ENCODE measurements at places on chromosomes 11 and 22.

DNA sequence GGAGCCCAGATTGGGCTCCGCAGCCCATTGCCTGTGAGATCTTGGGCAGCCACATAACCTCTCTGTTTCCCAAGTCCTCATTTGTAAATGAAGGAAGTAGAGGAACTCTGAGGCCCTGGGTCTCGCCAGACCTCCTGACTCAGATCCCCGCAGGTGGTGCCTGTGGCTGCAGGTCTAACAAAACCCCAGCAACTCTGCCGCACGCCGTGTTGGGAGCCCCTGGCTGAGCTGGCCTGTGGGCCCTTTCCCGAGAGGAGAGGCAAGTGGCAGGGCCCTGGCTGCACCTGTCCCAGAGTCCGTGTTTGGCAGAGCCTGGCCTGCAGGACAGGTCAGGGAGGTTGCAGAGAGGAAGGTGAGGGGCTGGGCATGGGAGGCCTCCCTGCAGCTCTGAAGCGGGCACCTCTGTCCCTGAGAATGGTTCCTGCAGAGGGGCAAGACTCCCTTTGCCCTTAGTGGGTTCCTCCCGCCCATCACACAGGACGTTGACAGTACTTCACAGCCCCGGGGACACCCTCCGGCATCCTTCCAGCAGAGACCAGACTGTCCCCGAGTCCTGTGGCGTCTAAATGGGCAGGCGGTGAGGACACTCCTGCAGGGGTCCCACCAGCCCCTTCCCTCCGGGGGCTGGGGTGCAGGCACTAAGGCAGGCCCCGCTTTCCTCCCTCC lies 67.7 kb downstream of the ARHGAP8 start:
- no peak for DNase-seq

GRCh38 chr11:48270621-48271020 lies 7.0 kb downstream of the OR4X1 start:
- DNase-seq: peak; percentile 0

DNA sequence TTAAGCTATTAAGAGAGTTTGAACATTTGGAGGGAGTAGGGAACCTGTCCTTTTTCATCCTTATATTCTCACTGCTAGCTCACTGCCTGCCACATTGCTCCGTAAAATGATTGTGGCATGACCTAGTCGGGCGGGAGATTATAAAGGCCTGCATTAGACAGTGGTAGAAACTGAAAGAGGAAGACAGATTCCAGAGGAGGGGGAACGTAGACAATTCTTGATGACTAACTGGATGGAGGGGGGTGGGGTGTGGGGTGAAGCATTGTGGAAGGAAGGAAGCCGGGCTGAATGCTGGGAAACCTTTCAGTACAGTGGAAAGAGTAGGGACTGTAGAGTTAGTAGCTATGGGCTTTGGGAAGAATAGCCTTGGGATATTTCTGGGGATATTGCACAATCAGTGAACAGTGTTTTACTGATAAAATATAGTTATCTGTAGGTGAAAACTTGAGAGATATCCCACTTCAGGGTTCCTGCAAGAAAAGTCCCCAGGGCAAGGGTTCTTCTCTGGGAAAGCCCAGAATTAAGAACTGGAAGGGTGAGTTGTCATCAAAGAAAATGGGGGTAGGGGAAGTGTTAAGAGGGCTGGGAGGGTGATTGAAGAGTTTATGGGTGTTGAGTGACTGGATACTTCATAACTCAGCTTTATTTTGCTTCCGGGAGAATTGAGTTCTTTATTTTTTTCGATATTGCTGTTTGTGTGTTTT lies 2.1 kb downstream of the MED15 start:
- peak; percentile 97 for DNase-seq

DNA sequence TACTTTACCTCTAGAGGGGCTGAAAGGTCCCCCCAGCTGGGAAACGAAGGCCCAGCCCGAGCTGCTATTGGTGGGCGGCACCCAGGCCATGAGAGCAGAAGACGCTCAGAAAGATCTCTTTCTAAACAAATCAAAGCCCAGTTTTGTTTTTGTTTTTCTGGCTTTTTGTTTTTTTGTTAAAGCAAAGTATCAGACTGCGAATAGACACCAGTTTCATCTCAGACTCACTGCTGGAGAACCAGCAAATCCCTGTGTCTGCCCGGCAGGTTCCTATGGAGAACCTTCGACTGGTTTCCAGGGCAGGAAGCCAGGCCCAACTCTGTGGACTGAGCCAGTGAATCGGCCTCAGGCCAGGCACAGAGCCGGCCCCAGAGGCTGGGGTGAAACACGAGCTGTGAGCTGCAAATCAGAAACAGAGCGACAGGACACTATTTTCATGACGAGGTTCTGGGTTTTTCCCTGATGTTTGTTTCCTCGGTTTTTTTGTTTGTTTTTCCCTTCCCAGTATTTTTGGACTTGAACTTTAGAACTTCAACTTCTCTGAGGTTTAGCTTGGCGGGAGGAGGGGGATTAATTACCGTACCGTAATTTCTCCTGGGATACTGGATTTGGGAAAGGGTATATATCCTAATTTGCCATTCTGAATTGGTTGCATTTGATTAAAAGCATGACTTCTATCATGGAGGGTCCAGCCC lies 16.0 kb upstream of the B4GALNT4 start:
- peak; percentile 83 for DNase-seq

GRCh38 chr11:11848891-11849746 lies 7.3 kb downstream of the USP47 start:
- peak; percentile 67 for DNase-seq

DNA sequence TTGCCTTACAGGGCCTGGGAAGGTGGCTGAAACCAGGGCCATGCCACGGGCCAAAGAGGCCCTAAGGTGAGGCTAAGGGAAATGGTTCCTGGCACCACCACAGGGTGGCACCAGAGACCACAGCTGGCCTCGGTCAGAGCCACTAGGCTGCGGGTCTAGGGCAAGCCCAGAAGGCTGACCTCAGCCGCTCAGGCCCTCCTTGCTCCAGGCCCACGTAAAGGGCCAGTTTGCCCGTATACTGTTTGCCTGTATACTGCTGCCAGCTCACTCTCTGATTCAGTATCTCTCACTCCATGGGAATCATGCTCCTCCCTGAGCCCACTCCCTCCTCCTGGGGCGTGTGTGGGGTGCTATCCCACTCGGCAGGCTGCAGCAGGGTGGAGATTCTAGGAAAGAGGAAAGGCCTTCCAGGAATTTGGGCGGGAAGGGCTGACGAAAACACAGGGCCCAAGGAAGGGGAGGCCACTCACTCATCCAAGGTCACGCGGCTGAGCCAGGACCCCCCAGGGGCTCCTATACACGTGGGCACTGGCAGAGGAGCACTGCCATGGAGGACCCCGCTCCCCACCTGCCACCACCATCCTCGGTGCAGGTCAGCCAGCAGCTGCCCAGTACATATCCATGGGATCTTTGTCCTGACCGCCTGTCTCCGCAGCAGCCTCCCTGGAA lies 62.4 kb downstream of the NECTIN1 start:
- peak; percentile 71 for DNase-seq

DNA sequence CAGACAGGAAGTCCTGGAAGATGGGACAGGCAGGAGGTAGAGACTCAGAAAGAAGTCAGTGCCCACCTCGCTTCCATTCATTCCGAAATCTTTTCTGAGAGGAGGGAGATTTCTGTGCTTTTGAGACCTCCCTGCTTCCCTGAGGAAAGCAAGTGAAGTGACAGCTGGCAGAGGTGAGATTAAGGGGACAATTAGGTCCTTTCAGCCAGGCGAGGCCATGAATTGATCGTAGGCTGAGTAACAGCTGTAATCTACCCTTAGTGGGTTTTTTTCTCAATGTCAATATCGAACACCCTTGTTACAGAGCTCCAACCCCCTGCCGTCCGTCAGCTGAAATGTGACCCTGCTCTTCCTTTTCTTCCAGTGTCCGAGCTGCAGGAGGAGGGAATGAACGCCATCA lies 96.0 kb downstream of the PARVA start:
- no peak for DNase-seq

- DNase-seq: no peak
Measured at GRCh38 chr11:27443746-27444507, 28.7 kb downstream of the LGR4 start.

DNA sequence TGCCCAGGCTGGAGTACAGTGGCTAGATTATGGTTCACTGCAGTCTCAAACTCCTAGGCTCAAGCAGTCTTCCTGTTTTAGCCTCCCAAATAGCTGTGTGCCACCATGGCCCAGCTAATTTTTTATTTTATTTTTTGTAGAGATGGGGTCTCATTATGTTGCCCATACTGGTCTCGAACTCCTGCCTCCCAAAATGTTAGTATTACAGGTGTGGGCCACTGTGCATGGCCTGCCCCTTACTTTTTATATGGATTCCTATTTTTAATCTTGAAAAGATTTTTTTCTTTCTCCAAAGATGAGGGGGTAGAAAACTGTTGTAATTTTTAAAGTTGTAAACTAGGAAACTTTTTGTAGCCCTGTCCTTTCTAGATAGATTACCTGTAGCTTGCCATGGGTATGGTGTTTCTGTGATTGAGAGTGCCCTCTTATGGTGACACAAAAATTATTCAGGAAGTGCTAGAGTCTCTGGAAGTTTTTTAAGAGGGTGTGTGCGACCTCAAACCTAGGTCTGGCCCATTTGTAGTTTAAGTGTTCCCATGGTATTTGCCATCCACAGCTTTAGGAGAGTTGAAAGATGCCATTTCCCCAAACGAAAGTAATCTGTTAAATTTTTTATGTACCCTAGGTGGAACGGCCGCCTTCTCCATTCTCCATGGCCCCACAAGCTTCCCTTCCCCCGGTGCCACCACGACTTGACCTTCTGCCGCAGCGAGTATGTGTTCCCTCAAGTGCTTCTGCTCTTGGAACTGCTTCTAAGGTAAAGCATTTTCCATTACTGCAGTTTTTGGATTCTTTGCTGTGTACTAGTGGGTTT lies 32.4 kb downstream of the MCAM start:
- DNase-seq: peak; percentile 57

DNA sequence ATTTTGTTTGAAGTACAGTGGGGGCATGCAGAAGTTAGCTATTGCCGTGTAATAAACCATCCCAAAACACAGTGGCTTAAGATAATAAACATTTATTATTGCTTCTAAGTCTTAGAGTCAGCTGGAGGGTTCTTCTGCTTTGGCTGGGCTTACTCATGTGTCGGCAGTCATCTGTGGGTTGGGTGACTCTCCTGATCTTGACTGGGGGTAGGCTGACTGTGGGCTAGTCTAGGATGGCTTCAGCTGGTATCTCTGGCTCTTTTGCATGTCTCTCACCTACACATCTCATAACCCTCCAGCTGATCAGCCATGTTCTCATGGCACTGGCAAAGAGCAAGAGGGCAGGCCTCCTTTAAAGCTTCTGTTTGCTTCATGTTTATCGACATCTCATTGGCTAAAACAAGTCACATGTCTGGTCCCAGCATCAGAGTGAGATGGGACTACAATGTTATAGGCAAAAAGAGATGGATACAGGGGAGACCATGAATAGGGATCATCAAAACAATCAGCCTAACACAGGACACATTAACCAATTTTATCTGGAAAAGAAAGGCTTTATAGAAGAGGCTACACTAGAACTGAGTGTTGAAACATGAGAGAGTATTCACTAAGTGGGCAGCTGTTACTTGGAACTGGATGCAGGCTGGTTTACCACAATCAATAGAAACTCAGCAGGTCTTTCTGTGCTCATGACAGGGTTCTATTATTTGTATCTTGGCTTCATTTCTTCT lies 5.1 kb downstream of the LRRC51 start:
- DNase-seq: no peak

- DNase-seq: peak; percentile 73
Measured at GRCh38 chr11:61834278-61835048, 6.4 kb downstream of the FADS2 start.

DNA sequence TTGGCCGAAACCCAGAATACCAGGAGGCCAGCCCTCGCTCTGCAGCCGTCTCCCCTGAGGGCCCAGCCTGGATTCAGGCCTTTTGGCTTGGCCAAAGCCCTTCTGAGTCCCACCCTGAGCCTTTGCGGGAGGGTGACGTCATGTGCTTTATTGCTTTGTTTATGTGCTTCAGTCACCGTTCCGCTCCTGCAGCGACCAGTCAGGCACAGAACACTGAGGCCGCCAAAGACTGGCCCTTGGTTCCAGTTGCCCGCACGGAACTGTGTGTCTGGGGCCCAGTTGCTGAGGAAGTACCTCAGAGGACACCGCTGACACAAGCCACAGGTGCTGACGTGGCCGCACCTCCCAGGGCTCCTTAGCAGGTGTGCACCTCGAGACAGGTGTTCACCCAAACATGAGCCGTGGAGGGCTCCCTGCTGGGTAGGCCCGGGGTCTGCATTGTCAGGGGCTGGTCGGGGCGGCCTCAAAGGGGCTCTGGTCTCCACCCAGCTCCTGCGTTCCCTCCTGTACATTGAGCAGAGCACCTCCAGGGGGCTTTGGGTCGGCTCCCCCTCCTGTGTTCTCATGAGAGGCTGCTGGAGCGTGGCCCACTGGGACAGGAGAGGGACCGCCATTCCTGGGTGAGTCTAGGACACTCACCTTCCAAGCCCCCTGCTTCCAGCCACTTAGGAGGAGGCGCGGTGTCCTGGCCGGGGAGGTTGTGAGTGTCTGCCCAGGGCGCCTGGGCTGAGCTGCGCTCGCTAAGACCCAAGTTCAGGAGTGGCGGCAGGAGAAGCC lies 376.8 kb downstream of the TBC1D22A start:
- DNase-seq: no peak

DNA sequence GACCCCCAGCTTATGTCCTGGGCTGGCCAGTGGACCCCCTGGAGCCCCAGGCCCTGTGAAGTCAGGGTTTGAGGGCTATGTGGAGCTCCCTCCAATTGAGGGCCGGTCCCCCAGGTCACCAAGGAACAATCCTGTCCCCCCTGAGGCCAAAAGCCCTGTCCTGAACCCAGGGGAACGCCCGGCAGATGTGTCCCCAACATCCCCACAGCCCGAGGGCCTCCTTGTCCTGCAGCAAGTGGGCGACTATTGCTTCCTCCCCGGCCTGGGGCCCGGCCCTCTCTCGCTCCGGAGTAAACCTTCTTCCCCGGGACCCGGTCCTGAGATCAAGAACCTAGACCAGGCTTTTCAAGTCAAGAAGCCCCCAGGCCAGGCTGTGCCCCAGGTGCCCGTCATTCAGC lies 24.6 kb downstream of the CSF2RB start:
- DNase-seq: no peak

DNA sequence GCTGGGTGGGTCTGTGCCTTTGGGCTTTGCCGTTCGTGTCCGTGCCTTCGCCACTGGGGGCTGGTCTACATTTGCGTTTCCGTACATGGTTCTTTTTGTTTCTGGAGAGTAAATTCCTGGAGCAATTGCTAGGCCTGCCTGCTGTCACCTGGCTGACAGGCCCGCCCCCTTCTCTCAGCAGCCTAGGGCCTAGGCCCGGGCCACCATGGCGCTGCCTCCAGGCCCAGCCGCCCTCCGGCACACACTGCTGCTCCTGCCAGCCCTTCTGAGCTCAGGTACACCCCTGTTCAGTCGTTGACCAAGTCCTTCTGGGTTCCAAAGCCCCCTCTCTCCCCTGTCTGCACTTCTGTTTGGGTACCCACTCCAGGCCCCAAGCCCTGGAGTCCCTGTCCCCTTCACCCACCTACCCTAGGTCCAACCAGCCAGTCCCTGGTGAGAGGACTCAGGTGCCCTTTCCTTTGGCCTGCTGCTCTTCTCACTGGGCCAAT lies 649 bp downstream of the TMEM25 start:
- no peak for DNase-seq

- DNase-seq: peak; percentile 75
Measured at GRCh38 chr22:28034760-28035401, 115.8 kb upstream of the PITPNB start.

GRCh38 chr22:23772649-23773473 lies at the start of gene MMP11:
Gene MMP11 (plus strand): TSS chr22:23772849. CDS start chr22:23772871, 22 bp downstream.
- DNase-seq: peak; percentile 67

All from EH (cell line).